ENCODE measurements at places on chromosomes 1 and 21.

DNA sequence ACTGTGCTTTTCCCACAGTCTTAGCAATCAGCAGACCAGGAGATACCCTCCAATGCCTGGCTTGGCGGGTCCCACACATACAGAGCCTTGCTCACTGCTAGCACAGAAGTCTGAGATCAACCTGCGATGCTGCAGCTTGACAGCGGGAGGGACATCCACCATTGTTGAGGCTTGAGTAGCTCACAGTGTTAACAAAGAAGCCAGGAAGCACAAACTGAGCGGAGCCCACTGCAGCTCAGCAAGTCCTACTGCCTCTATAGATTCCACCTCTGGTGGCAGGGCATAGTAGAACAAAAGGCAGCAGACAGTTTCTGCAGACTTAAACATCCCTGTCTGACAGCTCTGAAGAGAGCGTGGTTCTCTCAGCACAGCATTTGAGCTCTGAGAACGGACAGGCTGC, 33.4 kb downstream of the MNDA start:
- DNase-seq: no peak

DNA sequence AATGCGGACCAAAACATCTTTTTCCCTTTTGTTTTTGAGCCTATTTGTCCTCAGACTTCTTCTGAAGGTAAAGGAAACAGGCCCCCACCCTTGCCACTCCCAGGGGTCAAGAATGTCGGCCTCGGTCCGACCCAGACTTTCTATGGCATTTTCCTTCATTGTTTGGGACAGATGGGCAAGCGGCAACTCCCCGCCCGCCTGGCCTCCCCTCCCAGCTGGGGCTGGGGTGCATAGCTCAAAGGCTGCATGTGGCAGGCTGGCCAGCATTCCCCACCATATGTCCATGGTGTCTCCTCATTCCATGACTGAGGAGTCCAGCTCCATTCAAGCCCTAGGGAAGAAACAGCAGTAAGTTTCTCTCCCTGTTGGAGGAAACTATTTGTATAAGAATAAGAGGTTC, 29.4 kb upstream of the TSPEAR start:
- DNase-seq: no peak

DNA sequence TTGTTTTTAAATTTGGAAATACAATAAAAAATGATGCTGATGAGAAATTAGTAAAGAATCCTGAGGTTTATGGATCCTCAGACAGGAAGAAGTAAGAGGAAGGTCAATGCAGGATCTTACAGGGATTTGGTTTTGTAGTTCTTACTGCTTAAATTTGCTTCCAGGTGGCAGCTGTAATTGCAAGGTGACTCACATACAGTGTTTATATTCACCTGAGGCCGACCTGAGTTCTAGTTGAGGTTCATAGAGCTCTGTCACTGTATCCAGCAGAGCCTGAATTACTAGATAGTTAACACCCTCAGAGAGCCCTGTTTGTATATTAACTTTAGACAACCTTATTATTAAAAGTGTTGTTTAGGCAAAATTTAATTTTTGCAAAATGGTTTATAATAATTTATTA, 1.4 kb upstream of the WDR26 start:
- no peak for DNase-seq

DNA sequence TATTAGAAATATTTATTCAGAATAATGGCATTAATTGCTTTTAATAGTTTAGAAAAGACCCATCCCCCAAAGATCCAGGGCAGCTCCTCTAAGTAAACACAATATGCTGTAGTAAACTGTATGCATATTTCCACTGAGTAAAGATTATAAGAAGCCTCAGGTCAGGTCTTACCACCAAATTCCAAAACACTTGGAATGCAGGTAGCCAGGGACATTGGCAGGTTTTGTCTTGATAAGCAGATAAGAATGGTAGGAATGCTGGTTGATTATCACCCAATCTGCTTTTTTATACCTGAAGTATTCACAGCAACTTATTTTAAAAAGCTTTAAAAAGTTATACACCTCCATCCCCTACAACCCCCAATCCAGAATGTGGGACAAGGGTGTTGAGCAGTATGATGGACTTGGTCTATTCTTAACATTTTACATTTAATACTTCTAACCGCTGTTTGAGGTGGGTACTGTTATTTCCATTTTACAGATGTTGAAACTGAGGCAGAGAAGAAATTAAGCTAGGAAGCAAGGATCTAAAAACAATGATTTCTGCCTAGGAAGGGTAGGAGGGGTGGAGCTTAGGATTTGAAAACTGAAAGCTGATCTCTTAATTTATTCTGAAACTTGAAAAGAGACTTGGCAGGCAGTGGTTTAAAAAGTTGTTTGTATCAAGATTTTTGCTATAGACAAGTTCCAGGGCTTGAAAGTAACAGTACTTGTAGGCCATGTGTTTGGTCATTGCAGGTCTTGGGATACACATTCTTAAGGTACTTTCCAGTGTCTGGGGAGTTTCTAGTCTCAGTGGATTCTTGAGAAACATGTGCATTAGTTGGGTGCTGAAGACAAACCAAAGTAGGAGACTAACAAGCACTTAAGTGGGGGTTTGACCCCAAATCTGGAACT, 15.6 kb upstream of the THEM4 start:
- DNase-seq: no peak

- DNase-seq: peak; percentile 79
Observed at GRCh38 chr1:24390924-24391782, 22.4 kb downstream of the STPG1 start.

DNA sequence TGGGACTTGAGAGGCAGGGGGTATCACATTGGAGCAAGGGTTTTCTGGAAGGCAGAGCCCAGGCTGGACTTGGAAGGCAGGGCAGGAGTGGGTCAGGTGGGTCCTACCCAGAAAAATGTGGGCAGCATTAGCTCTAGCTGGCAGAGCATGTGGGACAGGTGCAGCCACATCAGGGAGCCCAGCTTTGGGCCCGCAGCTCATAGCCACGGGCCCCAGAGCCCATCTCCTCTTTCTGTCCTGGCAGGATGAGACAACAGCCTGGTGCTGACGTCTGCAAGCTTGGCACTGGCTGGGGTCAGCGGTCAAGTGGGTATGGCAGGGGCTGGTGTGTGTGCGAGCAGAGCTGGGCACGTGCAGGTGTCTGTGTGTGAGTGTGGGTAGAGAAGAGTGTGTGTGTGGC, 154.7 kb downstream of the GRIK3 start:
- no peak for DNase-seq

DNA sequence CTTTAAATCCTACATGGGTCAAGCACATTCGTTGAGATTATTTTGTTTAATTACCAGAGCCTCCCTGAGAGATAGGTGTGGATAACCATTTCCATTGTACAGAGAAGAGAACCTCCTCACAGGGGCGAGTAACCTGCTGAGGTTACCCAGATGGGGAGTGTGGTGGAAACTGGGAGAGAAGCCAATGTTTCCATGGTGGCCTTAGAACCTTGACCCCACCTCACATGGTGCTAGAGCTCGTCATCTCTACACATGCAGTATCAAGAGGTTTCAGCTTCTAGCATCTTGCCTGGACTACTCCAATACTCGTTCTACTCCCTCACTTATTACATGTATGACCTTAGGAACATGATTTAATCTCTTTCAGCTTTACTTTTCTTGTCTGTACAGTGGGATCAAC, 4.8 kb downstream of the REG4 start:
- no peak for DNase-seq
